ENCODE measurements at places on chromosomes 5 and 9. TPM values are rescaled to one million over a fixed set of nuclear protein-coding genes. Genes with fewer than 3 reads are reported as not detected.

DNA sequence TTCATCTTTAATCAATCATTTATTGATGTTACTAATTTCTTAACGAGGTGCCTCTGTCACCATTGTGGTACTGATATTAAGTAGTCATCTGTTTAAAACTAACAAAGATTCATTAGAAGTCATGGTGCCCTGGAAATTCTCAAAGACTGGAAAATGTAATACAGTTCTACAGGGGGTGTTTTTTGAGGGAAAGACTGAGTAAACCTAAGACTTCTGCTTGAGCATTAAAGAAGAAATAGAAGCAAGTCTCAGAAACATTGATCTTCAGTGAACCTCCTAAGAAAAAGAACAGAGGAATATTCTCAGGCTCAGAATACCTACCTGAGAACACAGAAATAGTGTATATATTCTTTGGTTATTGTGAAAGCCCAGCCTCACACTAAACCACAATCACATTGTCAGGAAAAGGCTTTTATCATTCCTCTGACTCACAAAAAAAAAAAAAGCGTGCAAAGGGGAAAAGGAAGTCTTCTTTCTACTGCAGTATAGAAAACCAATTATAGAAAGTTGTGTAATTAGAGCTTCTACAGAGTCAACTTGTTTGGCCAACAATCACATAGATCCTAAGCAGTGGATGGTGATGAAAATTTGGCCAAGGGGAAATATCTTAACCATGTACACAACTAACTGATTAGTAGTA, 60.8 kb downstream of the HINT1 start:
- H3K4me3 ChIP-seq = no peak overlapping the region
- H3K4me1 ChIP-seq = no peaks in the 10 kb centered on the region
- H3K27me3 ChIP-seq = no peaks in the 10 kb centered on the region
- no peak for DNase-seq
- no peak overlapping the region for H3K27ac ChIP-seq
- H3K36me3 ChIP-seq = no peaks in the 10 kb centered on the region

- no peaks in the 10 kb centered on the region for H3K27me3 ChIP-seq
- H3K27ac ChIP-seq = no peak overlapping the region
- no peak for DNase-seq
Observed at GRCh38 chr9:615756-616155, 225.7 kb upstream of the DMRT1 start.

DNA sequence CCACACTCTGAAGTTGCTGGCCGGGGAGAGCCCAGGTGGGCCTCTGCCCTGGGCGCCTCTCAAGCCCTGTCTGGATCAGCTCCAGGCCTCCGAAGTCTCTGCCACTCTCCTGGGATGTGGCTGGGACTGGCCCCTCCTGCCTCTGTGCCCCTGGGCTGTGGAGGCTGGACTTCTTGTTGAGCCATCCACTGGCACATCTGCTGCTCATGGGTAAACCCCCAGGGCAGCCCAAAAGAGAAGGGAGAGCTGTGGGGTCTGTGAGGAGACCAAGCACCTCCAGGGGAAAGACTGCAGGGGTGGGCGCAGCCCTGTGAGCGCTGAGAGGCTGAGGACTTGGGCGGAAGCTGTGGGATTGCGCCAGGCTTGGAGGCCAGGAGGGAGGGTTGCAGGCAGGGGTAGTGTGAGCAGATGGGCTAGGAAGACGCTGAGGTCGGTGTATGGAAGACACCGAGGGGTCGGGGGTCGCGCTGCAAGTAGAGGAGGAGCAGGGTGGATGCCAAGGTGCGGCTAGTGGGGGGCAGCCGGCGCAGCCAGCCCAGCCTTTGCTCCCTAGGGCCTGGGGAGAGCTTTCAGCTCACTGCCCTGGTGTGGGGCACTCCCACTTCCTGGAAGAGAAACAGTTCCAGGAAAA, 118.1 kb downstream of the WNK2 start:
- peaks cover 7% of the 10 kb centered on the region for H3K4me1 ChIP-seq
- no peak overlapping the region for H3K4me3 ChIP-seq
- peaks cover 7% of the 10 kb centered on the region for H3K27me3 ChIP-seq

- no peak for DNase-seq
- no peaks in the 10 kb centered on the region for H3K4me1 ChIP-seq
- H3K27me3 ChIP-seq = no peaks in the 10 kb centered on the region
- H3K4me3 ChIP-seq = no peak overlapping the region
- H3K36me3 ChIP-seq = no peaks in the 10 kb centered on the region
Observed at GRCh38 chr9:108134486-108135128, 645.0 kb upstream of the KLF4 start.

DNA sequence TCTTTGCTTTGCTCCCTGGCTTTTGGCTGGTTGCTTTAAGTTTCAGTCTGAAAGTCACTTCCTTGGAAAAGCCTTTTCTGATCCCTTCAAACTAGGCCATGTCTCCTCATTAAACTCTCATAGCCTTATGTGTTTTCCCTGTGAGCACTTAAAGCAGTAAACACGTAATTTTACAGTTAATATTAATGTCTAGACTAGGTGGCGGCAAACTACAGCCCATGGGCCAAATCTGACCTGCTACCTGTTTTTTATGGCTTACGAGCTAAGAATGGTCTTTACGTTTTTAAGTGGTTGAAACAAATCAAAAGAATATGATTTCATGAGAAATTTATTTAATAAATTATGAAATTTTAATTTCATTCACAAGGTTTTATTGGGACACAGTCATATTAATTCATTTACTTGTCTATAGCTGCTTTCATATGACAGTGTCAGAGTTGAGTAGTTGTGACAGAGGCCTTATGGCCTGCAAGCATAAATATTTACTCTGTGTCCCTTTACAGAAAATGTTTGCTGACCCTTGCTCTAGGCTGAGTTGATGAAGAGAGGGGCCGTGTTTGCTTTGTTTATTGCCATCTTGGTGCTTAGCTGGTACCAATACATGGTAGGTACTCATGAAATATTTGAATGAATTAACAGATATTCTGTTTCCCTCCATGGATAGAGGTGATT, 7.4 kb downstream of the SLC44A1 start:
- no peaks in the 10 kb centered on the region for H3K36me3 ChIP-seq
- H3K27me3 ChIP-seq = no peaks in the 10 kb centered on the region
- no peak overlapping the region for H3K4me3 ChIP-seq
- H3K27ac ChIP-seq = no peak overlapping the region

DNA sequence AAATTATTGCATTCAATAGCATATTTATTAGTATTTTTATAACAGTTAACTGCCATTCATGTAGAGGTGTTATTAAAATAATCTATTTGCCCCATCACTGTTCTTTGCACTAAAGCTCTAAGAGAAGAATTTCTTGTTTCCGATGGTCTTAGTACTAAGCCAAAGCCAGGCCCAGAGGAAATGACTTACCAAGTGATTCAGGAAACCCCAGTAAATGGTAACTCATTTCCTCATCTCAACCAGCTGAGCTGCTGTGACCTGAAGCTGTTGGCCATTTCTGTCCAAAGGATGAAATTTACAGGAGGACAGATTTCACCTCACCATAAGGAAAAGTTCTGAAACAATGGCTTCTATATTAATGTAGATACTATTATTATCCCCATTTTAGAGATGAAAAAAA, 117.0 kb downstream of the PIK3R1 start:
- no peak overlapping the region for H3K4me3 ChIP-seq
- no peaks in the 10 kb centered on the region for H3K36me3 ChIP-seq
- no peaks in the 10 kb centered on the region for H3K27me3 ChIP-seq
- H3K4me1 ChIP-seq = peaks cover 16% of the 10 kb centered on the region

DNA sequence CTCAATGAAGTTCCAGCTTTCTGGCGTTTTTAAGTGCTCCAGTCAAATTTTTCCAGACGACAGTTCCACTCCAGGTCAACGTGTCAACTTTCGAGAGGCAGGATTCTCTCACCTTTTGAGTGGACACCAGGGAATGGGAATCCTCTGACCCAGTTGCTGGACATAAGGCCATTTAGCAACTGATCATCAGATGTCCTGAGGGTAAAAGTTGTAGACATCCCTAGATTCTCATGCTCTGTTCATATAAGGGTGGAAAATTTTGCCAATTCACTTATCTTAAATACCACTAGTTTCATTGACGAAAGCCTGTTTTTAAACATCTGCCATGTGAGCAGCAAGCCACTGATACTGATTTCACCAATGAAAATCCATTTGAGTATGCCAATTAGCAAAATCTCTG, 275.5 kb downstream of the MAST4 start:
- no peak overlapping the region for H3K27ac ChIP-seq
- H3K36me3 ChIP-seq = no peaks in the 10 kb centered on the region
- DNase-seq = no peak
- no peaks in the 10 kb centered on the region for H3K27me3 ChIP-seq
- H3K4me1 ChIP-seq = no peaks in the 10 kb centered on the region

Gene SPATA31D4
- not detected for total RNA-seq

Gene SPARC
- total RNA-seq = 48.5 TPM

Gene PCDHB14
- total RNA-seq = not detected

Gene NEURL1B
- total RNA-seq = 0.54 TPM

Gene SPAAR
- not detected for total RNA-seq

Data from natural killer cell (primary cell).